ENCODE measurements at places on chromosomes 11 and 22.

DNA sequence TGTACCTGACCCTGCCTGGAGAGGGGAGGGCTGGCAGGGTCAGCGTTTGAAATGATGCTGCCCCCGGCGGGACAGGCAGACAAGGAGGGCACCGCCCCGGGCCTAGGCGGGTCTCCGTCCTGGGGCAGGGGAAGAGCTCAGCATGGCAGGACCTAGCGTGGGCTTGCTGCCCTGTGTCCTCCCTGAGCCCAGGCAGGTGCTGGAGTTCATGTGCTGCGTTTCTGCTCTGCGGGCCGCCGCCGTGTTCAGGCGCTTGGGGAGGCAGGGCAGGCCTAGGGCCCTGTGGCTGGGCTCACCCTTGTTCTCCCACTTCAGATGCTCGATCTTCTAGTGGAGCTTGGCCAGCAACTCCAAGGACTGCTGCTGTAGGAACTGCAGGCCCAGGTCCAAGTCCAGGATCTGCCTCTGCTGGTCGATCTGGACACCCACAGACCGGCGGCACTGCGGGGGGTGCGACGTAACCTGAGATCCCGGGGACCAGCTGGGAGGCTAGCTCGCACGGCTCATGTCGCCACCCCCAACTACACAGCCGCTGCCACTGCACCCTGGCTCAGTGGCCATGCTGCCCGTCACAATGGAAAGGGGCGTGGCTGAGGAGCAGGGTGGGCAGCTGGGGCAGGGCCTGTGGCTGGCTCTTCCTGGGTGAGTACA is 84.4 kb downstream of the MED15 start:
- no peak for DNase-seq

DNA sequence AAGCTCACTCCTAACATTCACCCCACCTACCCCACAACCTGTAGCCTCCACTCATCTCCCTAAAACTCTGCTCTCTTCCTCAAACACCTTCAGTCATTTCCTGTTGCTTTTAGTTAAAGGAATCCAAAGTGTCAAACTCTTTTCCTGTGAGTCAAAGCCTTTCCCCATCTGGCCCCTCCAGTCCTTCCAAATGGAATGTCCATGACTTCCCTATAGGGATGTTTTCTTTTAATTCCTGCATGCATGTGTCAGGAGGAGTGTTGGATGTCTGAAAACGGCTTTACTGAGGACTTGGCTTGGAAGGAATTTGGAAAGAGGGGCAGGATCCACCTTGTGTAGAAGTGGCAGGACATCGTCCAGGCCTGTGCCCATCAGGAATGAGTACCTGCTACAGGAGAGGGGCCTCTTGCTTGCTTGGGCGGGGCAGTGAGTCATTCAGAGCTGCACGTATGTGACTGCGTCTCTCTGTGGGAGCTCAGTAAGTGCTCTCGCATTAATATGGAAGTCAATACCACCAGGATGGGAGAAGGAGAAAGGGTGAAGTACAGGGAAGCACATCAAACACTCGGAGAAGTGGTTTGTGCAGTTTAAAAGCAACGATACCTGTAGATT is 491.9 kb downstream of the OPCML start:
- DNase-seq = peak; percentile 30

DNA sequence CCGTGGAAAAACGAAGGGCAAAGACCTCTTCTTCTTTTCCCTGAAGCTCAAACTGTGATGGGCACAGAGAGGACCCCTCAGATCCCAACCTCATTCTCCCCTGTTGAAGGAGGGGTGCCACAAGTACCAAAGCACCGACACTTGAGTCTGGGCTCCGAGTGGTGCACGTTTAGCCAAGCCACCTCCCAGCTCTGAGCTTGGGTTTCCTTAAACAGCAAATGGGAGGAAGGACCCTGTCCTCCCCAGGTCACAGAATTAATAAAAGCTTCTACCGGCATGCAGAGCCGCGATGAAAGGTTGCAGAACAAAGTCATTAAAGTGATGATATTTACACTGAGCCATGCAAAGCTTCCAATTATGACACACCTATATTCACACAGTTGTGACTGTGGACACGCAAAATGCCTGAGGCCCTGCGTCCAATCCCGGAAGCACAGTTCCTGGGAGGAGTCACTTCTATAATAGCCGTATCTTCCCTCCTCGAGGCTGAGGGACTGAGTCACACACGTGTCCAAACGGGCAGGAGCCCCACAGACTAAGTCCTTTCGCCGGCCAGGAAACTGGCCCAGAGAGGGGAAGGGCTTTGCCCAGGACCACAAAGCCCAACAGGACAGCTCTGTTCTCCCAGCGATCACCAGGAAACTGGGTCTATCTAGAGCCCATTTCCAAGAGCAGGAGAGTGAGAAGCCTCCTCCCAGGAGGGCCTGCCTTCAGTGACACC is 922 bp upstream of the CSNK1E start:
- peak; percentile 88 for DNase-seq

DNA sequence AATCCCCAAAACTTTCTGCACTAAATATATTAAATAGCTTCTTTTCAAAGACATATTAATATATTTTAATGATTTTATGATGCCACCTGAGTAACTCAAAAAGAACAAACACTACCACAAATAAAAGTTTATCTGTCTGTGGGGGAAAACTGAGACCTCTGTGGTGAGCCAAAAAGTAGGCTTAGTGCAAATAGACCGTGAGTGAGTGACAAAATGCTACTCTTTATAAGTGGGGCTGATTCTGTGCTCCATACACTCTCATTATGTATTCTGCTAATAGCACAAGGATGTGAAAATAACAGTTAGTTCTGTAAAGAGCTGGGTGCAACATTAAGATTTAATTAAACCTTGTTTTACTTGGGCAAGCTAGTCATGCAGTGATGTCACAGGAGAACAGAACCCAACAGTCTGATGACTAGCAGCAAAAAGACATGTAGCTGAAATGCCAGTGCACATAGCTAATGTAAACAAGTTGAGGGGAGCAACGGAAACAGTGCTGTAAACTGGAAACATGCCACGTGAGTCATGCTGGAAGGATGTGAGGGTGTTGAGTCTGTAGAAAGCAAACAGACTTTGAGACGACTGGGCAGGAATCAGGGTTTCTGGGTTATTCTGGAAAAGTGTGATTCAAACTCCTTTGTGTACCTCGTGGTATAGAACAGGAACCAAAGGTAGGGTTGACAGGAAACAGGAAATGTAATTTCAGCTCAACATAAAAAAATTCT is 1130.4 kb downstream of the LRRC4C start:
- peak; percentile 99 for DNase-seq

- no peak for DNase-seq
Observed at GRCh38 chr11:119681361-119681910, 47.6 kb downstream of the NECTIN1 start.

DNA sequence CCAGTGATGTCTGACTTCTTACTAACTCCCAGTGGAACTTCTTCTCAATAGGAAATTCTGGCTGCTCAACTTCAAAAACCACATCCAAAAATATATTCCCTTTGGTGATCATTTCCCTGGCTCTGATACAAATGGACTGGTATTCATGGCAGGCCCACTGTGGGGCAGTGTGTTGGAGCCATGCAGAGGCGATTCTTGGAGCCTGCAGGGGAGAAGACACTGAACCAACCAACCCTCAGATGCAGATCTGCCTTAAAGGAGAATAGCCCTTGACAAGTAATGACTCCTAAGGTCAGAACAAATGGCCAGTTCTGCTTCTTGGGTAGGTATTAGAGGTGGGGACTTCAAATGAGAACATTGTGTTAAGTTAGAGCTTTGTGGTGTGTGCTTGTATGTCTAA is 12.2 kb downstream of the OR4D9 start:
- no peak for DNase-seq

GRCh38 chr22:42300259-42301076 is 30.0 kb upstream of the TCF20 start:
- no peak for DNase-seq

DNA sequence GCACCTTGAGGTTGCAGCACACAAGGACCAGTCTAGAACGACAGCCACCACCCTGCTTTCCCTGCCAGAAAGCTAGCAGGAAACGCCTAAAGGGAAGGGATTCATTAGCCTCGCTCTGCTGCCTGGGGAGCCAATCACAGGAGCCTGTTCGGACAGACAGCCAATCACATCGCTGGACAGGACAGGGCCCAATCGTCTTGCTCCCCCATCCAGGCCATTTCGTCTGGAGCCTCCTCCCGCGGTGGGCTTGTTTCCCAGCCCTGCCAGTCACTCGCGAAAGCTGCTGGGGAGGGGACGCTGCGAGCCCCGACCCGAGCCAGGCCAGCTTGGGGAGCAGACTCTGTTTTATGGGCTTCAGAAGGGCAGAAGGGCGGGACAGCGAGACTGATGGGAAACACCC is 79.8 kb upstream of the NCAM1 start:
- peak; percentile 25 for DNase-seq

- DNase-seq = no peak
Observed at GRCh38 chr22:41909310-41910049, 5.4 kb downstream of the SHISA8 start.

GRCh38 chr11:83744620-83745192 is 458.5 kb upstream of the CCDC90B start:
- no peak for DNase-seq

- no peak for DNase-seq
Observed at GRCh38 chr11:110614031-110614430, 98.2 kb downstream of the ARHGAP20 start.

GRCh38 chr11:112478806-112479205 is 218.1 kb upstream of the PLET1 start:
- no peak for DNase-seq

- DNase-seq = no peak
Observed at GRCh38 chr11:95108671-95109551, 19.3 kb downstream of the ENDOD1 start.

DNA sequence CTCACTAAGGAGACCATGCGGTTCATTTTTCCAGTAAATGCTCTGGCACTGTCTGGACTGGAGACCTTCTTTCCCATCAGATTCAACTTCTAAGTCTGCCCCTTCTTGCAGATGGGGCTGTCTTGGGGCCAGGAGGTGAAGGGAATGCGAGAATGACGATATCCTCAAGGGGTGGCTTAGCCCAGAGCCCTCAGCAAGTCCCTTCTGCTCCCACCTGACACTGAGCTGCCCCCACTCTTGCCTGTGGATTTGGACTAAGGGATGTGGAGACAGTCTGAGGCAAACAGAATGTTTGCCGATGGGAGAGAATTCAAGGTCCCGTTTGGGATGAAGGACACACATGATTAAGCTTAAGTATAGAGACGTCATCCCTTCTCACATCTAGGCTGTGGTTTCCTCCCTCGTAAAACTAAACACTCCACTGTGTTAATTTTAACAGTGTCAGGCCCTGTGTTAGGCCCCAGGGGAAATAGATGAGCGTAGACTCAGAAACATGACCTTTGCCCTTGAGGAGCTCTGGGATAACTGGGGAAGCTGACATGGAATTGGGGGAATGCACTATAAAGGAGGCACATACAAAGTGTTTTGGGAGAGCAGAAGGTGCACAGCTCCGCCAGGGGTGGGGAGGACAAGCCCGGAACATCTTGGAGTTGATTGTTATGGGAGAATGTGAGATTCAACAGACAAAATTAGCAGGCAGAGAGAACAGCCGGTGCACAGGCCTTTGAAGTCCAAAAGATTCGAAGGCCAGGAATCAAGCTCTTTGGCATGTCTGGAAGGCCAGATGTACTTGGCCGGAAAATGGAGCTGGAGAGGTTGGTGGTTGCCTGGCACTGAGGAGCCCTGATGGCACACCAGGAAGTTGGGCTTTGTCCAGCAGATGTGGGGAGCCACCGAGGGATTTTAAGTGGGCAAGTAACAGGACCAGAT is 71.6 kb downstream of the ST3GAL4 start:
- DNase-seq = no peak

- no peak for DNase-seq
Observed at GRCh38 chr11:113526521-113526920, 51.3 kb upstream of the DRD2 start.

DNA sequence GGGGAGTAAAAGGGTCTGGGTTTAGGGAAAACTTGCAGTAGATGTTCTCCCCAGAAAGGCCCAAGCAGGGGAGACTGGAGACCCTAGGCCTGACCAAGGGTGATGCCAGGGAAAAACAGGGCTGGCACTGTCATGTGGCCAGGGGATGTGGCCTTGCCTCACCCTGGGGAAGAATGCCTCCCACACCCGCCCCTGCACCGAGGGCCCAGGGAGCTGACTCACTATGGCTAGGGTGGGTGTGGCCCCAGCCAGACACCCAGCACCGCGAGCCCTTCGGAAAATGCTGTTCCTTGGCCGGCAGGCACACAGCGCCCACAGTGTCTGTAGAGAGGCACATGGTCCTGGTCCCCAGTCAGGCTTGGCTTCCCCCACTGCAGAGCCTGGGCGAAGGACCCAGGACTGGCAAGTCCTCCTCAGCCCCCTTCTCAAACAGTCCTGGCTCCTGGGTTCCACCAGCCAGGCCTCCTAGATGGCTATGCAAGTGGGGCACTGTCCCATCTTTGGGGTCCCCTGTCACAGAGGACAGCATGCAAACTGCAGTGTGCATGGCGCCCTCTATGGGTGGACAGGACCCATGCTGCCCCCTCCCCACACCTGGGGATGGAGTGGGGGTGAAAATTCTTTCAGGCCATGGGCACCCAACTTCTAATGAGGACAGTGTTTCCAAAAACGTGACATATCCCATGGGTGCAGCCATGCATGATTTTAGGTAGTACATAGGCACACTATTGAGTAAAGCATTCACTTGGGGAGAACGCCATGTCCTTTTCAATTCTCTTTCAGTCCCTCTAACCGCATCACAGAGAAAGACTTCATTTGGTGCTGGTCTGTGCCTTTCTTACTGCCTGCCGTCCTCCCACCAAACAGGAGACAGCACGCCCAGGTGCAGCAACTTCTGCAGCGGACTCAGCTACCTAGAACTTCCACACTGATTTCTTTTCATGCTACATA is 15.2 kb downstream of the TMPRSS5 start:
- DNase-seq = peak; percentile 34

DNA sequence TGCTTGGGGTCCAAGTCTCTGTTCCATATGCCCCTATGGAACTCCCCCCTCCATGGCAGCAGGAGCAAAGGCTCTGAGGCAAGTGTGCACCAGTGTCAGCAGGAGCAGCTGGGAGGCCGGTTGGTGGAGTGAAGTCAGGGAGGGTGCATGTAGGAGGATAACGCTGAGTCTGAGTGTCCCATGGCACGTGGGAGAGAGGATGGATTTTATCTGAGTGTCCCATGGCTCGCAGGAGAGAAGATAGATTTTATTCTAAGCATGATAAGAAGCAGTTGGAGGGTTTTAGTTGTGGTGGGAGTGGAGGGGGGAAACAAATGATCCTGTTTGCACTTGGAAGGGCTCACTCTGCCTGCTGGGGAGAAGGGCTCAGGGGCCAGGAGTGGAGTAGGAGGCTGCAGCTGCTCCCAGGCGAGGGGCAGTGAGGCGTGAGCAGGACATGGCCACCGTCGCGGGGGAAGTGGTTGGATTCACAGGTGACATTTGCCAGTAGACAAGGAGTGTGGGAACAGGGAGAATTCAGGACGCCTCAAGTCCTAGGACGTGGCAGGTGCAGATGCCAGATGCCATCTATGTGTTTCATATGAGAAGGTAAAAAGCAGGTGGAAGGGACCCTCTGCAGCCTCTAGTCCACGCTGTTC is 33.6 kb upstream of the PARVG start:
- DNase-seq = no peak

DNA sequence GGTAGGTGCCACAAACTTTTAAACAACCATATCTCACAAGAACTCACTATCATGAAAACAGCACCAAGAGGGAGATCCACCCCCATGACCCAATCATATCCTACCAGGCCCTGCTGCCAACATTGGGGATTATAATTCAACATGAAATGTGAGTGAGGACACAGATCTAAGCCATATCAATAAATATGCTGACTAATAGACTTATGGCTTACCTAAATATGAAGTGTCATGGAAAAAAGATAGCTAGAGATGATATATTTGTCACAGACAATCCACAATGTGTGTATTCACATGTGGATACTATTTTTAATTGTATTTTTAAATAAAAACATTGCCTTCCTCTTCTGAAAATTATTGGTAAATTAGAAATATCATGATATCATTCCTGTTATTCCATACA is 38.2 kb upstream of the RAB38 start:
- no peak for DNase-seq

- no peak for DNase-seq
Observed at GRCh38 chr11:99257131-99257530, 236.4 kb downstream of the CNTN5 start.

Measured in GM04503 (cell line).